ENCODE measurements at places on chromosomes 7 and 10.
A peak's percentile ranks its signal among the peaks of the same experiment; 100 is the strongest.

- no peak for DNase-seq
Observed at GRCh38 chr10:71131096-71131495, 81.3 kb upstream of the UNC5B start.

DNA sequence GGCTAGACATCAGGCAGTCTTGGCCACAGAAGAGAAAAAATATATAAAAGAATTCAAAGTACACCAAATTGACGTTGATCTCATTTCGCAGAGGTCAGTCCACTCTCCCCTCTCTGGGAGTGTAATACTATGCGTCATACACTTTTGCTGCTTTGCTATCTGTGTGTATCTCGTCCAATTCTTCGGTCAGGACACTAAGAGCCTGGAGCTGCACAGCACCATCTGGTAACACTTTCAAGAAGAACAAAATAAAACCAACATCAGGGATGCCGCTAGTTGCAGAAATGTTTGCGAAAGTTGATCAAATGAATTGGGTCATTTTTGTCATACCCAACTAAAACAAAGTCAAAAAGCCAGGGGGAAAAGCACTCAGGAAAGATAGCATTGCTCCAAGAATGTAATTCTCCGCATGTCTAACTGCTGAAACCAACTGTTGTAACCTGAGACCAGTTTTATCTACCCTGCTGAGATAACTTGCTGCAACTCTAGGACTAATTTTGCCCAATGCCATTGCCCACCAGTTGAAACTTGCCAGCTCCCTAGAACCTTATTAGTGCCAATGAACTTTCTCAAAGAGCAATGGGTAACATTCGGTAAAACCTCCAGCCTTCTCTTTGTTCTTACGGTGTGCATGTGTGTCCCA lies 23.0 kb downstream of the TMEM176A start:
- DNase-seq = peak; percentile 3

- peak; percentile 0 for DNase-seq
Observed at GRCh38 chr10:80599424-80599847, 61.7 kb downstream of the SH2D4B start.

DNA sequence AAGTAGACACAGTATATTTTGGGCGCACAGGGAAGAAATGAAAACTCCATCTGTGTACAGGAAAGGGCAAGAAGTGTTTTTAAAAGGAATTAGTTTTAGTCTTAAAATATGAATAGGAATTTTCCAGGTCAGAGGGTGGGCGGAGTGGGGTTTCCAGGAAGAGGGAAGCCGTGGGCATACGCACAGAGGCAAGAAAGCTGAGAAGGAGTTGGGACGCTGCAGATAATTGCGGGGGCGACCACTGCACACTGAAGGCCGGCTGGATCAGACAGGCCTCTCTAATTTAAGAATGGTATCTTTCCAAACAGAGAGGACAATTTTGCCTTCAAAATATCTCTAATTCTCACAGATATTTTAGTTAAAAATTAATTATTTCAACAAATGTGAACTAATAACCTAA lies 189.1 kb upstream of the INHBA start:
- DNase-seq = no peak

DNA sequence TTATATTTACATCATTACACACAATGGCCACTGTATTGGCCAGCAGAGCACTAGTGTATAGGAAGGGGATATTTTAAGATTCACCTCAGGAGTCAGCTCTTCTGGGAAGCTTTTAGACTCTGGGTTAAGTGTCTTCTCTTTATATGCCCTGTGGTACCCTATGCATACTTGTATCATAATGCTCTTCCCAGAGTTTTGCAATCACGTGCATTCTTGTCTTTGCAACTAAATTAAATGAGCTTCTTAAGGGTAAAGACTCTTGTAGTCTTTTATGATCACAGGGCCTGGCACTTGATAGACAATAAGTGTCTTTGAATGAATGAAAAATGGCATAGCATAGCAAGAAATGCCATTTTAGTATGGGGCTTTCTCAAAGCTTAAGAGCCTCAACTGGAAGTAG lies 35.4 kb upstream of the ARMS2 start:
- no peak for DNase-seq
